ENCODE measurements at places on chromosomes 5 and 9.

DNA sequence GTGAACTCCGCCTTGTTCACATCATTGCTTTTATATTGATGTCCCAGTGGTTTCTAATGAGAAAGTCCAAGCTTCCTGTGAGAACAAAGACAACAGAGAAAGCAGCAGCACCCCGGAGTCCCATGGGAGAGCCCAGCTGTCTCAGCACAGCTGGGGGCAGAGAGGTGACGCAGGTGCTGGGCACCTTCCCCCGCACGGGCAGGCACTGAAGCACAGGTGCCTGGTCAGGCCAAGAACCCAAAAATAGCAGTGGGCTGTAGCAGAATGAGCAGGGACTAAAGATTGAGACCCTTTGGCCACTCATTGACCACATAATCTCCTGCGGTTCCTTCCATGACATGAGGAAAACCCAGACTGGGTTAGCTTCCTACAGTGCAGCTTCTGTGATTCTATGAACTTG lies 18.8 kb downstream of the SRD5A1 start:
- DNase-seq, result no peak

GRCh38 chr5:169893571-169893970 lies 86.7 kb downstream of the INSYN2B start:
- no peak for DNase-seq

GRCh38 chr5:106909716-106910115 lies 761.0 kb downstream of the EFNA5 start:
- no peak for DNase-seq

- DNase-seq, result no peak
These were observed 61.3 kb downstream of the ANKH start for GRCh38 chr5:14810282-14810681.

- no peak for DNase-seq
These were observed 24.2 kb downstream of the CLPTM1L start for GRCh38 chr5:1320436-1321344.

DNA sequence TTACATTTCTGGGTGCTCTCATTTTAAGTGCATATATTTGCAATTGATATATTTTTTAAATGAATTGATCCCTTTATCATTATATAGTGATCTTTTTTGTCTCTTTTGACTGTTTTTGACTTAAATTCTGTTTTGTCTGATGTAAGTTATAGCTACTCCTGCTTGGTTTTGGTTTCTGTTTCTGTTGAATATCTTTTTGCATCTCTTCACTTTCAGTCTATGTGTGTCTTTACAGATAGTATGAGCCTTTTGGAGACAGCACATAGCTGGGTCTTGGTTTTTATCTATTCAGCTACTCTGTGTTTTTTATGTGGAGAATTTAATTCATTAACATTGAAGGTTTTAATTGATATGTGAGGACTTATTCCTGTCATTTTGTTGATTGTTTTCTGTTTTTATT lies 311.3 kb downstream of the SPATA31D1 start:
- DNase-seq, result no peak

DNA sequence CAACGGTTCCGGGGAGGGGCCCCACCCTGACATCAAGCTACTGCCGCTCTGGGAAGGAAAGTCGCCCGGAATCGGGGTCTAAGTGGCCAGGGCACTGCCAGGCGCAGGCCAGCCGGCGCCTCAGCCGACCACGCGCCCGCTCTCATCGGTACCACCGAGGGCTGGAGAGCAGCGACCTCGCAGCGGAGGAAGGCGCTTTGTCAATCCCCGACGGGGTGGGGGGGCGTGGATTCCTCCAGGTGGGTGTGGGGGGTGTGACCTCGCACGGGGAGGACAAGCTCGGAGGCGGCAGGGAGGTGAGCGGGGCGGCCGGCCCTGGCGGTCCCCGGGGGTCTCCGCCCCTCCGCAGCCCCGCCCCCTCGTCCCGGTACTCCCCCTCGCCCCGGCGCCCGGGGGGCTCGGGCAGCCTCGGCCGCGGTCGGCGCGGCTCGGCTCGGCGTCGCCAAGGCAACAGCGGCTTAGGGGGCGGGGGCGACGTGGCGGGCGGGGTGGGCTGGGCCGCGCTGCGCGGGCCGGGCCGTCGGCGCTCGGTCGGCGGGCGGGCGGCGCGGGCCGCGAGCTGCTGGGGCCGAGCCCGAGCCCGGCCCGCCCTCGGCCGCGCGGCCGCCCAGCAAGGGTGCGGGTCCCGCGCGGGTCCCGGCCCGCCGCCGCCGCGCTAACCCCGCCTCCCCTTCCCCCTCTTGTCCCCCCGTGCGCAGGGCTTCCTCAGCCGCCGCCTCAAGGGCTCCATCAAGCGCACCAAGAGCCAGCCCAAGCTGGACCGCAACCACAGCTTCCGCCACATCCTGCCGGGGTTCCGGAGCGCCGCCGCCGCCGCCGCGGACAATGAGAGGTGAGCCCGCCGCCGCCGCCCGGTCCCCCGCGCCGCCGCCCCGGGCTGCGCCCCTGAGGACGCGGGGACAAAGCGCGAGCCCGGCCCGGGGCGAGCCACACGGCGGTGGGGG lies 47.5 kb downstream of the DAB2IP start:
- DNase-seq, result no peak

- no peak for DNase-seq
These were observed 601 bp downstream of the ERGIC1 start for GRCh38 chr5:172834415-172835289.

DNA sequence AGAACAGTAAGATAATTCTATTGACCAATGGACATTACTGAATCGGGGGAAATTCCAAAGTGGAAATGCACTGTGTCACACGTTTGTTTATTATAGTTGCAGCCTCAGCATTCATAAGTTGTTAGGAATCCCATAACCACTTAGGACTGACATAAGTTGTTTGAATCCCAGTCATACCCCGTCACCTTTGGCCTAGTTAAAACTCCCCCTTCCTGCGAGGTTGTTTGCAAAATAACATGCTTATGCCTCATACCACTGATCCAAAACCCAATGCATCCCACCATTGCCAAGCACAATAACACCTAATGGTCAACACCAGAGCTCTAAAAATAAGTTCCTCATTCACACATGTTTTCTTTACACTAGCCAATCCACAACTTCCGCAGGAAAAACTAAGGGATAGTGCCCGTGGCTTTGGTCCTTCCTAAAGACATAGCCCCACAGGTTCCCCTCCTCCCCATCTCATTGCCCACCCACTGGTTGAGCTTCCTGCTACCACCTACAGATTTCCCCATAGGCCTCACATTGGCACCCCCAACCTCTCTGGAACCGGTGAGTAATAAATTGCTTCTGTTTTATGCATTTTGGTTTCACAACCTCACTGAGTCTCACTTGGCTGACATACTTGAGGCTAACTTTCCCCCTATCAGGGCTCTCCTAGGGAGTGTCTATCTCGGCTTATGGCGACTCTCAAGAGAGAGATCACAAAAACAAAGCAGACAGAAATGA lies 42.3 kb upstream of the MUSK start:
- DNase-seq, result no peak

GRCh38 chr5:179852993-179853547 lies 5.5 kb downstream of the MRNIP start:
- DNase-seq, result no peak

DNA sequence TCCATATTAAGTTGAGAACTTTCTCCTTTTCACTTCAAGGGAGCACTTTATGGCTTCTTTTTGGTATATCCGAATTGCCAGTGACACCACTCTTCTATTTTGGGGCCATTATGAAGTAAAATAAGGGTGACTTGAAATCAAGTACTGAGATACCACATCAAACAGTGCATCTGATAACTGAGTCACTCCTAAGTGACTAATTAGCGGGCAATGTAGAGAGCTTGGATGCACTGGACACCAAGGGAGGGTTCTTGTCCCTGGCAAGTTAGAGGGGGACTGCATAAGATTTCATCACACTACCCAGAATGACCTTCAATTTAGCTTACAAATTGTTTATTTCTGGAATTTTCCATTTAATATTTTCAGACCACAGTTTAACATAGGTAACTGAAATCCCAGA lies 813.9 kb upstream of the CDH10 start:
- no peak for DNase-seq

- DNase-seq, result no peak
These were observed 91.2 kb downstream of the PDZD2 start for GRCh38 chr5:31730139-31730538.

DNA sequence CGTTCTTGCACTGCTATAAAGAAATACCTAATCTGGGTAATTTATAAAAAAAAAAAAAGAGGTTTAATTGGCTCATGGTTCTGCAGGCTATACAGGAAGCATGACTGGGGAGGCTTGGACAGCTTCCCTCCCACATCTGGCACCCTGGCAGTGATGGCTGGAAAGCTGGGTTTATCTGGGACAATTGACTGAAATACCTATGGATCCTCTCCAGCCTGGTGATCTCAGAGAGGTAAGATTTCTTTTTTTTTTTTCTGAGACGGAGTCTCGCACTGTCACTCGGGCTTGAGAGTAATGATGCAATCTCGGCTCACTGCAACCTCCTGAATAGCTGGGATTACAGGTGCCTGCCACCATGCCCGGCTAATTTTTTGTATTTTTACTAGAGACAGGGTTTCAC lies 22.7 kb upstream of the UGCG start:
- no peak for DNase-seq

DNA sequence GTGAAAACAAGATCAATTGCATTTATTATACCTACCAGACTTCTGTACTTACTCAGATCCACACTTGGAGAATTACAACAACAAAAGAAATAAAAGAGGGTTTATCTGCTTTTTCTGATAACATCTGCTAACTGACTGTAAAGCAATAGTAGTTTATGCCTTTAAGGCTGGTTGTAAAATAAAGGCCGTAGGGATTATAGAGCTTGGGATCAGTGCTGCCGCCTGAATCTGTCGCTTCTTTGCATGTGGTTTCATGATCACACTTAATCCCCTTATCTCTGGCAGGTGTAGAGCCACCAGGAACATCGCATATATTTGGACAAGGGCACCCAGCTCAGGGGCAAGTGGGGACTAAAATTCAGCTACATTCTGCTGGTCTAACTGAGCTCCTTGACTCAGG lies 146.7 kb downstream of the CCDC192 start:
- no peak for DNase-seq

DNA sequence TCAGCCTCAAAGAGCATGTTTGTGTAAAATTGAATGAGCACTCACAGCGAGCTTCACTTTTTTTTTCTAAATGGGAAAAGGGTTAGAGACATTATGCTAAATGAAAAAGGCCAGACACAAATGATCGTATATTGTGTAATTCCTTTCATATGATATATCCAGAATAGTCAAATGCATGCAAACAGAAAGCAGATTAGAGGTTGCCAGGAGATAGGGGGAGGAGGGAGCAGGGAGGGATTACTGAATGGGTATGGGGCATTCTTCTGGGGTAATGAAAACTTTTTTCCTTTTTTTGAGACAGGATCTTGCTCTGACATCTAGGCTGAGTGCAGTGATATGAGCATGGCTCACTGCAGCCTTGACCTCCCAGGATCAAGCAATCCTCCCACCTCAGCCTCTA lies 47.1 kb downstream of the DMAC1 start:
- DNase-seq, result no peak

DNA sequence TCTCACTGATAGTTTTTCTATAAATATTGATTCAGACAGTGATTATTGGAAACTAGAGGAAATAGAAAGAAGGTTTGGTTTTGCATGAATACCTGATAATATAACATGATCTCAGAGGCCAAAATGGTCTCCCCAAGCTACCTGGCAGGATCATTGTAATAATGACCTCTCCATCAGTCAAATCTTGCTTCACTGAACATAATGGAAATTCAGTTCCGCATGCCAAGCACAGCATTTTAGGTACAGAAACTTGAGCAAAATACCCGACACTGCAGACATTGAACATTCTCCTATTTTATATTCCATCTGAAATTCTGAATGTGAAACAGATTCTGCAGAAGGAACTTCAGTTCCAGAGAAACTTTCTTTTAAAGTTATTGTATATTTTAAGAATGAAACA lies 9.1 kb upstream of the TBC1D2 start:
- no peak for DNase-seq

DNA sequence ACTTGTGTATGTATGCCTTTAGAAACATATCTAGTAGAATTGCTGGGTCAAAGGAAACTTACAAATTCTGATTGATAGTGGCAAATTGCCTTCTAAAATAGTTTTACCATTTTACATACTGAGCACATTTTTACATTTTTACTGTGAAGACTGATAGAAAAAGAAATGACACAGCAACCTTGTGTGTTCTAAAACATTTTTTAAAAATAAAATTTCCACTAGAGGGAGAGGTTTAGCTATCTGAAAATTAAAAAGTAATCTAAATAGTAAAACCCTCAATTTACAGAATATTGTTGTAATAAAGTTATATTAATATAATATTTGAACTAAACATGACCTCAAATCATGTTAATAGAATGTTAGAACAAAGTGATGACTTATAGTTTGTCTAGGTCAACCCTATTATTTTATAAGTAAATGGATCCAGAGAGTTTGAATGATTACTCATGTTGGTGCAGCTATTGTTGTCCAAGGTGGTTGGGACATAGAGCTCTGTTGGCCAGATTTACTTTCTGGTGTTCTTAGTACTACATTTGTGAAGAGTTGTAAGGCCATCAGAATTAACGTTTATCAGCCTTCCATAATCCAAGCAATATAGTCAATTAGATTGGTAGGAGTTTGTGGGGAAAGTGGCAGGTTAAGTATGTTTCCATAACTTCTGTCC lies 17.2 kb downstream of the CENPP start:
- no peak for DNase-seq

DNA sequence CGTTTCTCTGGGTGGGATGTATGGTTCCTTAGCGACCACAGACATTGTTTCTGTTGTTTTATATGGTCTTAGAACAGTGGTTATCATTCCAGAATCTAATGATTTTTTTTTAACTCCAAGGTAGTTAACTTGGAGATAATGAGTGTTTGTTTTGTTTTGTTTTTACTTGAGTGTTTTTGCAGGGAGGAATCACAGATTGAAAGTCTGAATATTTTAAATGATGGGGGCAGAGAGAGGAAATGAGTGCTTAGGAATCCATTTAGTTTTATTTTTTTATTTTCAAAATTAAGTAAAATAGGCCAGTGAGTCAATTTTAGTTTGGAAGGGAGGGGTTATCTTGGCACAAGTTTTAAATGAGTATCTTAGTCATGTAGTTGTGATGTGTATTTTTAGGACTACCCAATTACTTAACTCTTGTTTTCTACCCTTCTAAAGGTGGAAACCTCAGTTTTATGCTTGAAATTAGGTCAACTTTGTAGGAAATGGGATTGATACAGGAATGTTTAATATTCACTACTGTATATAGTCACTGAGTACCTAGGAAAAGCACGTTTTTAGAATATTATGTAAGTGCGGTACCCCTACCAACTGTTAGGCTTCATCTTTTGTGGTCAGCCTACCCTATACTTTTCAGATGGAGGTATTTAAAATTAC lies 2.0 kb downstream of the UBE2R2 start:
- no peak for DNase-seq

- DNase-seq, result no peak
These were observed 779 bp downstream of the PKN3 start for GRCh38 chr9:128702949-128703615.

- no peak for DNase-seq
These were observed 142.3 kb upstream of the ANKH start for GRCh38 chr5:15013654-15014463.

GRCh38 chr5:92911851-92912250 lies 669.2 kb downstream of the NR2F1-AS1 start:
- no peak for DNase-seq

DNA sequence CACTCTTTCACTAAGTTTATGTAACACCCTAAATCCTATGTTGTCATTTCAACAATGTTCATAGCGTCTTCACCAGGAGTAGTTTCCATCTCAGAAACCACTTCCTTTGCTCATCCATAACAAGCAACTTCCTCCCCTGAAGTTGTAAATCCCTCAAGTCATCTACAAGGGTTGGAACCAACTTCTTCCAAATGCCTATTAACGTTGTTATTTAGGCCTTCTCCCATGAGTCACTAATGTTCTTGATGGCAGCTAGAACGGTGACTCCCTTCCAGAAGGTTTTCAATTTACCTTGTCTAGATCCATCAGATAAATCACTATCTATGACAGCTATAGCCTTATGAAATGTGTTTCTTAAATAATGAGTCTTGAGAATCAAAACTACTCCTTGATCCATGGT lies 73.3 kb upstream of the TARS1 start:
- DNase-seq, result no peak

Measured in esophagus squamous epithelium (tissue), 5 donors.